Hindlimb muscle (tissue), 1 donor: ENCODE measurements at places on chromosomes 3 and 15. TPM values are rescaled to one million over a fixed set of nuclear protein-coding genes. Genes with fewer than 3 reads are reported as not detected.

The MED12L gene
- 9.7 TPM for polyA plus RNA-seq

DNA sequence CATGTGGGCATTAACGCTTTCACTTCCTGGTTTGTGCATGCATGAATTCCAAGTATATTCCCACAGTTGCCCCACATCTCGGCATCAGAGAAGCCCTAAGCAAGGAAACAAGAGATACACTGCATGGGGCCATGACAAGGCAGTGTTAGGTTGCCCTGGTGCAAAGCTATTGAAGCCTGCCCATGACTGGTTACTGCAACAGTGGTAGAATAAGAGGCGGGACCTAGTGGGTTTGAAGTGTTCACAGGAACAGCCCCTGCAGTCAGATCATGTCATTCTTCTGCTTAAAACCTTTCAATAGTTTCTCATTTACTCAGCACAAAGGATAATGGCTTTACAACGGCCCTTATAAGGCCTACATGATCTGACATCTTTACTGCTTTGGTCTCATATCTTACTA is 80.9 kb upstream of the TOPAZ1 start:
- no peak for DNase-seq

DNA sequence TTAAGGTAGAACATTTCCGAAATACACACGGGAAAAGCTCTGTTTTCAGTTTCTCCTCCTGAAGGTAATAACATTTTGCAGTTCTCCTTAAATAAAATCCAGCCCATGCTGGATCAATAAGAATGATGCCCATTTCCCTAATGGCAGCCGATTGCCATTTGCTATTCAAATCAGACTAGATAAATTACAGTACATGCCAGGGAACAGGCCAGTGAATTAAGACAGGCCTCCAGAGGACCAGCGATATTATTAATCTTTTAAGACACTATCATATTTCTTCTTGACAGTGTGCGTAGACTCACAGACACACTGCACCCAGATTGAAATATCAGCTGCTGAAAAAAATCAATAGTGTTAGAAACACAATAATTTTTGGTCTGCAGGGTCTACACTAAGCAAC is 422.3 kb downstream of the TIGIT start:
- DNase-seq: no peak

DNA sequence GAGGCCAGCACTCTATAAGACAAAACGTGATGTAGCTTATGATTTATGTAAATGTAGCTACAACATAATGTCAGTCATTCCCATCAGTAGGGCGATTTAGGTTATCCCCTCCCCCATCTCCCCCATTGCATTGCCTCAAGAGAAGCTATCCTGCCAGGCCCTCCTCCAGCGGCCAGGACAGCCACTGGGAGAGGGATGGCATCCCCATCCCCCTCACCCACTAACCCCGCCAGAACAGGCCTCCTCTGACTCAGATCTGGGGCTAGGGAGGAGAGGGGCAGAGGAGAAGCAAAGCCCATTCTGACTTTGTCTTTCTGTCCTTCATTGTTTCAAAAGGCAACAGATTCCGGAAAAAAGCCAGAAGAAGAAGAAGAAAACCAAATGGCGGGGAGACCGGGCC is 32.6 kb upstream of the ESYT3 start:
- DNase-seq: no peak

The TMEM43 gene
- 45.6 TPM for polyA plus RNA-seq

The TPRG1 gene
- 5.6 TPM for polyA plus RNA-seq
